ENCODE measurements at places on chromosomes 12 and 14.

- DNase-seq: no peak
Measured at GRCh38 chr14:32352631-32353030, 23.5 kb downstream of the AKAP6 start.

DNA sequence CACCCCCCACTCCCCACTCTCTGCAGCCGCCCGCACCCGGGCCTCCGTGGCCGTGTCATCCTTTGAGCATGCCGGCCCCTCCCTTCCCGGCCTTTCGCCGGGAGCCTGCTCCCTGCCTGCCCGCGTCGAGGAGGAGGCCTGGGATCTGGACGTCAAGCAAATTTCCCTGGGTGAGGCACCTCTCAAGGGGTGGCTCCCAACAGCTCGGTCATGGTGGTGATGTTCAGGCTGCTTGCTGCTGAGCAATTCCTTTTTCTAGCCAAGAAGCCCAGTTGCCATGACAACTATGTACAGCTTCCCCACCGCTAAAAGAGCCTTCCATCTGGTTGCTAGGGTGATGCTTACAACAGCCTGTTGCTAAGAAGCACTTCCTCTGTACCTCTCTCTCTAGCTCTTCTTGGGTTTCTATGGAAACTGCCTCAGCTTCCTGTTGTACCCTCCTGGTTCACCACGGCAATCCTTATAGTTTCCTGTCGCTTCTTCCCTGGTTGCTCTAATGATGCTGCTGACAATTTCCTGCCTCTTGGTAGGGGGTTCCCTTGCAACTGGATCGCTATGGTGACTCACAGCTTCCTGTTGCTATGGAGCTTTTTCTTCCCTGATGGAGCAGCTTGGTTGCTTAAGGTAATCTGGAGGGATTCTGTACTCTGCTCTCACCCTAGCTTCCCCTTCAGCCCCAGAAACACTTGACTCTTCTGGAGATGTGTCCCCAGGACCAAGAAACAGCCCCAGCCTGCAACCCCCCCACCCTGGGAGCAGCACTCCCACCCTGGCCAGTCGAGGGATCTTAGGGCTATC lies 11.0 kb downstream of the ZNF219 start:
- no peak for DNase-seq

DNA sequence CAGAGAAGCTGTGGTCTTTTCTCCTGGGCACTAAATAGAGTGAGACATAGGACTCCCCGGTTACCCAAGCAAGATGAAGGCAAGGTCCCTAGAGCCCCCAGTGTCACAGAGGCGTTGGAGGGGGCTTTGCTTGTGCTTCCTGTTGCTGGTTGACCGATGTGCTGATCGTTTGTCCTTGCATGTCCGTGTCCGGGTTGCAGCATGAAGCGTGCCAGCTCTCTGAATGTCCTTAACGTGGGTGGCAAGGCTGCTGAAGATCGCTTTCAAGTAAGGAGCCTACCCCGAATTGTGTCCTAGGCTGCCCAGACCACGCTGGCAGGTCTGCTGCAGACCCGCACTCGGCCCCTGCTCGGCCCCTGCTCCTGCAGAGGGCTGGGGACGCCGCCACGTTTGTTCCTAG lies 23.1 kb downstream of the XRCC3 start:
- no peak for DNase-seq

DNA sequence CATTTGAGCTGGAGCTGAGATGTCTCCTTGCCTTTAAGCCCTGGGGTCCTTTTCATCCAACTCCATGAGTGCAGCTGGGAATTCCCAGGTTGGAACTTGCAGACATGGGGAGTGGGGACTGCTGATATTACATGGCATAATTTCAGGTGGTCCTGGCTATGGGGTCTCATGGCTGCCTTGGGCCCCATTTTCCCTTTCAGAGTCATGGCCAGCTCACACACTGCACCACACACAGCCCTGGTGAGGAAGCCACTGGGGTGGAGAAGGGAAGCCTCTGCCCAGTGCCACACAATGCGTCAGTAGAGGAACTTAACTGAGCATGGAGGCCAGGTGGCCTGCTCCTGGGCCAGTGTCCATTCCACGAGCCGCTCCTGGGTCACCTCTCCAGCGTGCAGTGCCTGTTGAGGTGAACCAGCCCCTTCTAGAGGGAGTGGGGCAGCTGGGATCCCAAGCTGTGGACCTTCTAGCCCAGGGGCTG lies 17.3 kb upstream of the KRT86 start:
- DNase-seq: no peak

DNA sequence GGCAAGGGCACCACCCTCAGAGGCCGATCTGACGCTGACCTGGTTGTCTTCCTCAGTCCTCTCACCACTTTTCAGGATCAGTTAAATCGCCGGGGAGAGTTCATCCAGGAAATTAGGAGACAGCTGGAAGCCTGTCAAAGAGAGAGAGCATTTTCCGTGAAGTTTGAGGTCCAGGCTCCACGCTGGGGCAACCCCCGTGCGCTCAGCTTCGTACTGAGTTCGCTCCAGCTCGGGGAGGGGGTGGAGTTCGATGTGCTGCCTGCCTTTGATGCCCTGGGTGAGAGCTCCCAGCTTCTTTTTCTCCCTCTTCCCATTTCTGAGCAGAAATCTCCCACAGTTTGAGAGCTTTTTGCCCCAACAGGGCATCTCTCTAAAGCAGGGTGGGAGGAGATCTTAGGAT lies 1.8 kb downstream of the OAS1 start:
- no peak for DNase-seq

DNA sequence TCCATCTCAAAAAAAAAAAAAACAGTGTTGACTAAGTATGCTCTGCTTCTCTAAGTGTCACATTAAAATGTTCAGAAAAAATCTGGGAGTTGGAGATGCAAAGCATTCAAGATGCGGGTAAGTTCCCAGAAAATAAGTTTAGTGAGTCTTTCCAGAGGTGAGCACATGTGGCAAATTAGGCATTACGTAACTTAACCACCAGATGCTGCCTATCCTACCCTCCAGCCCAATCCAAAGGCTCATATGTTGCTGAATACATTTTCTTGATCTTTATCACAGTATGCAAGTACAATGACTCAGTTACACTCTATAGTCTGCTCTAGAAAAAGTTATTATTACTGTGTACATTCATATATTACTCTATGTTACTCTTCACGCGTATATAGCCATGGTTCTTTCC lies 3.6 kb downstream of the SLC2A14 start:
- no peak for DNase-seq

GRCh38 chr12:20722142-20722541 lies 27.0 kb downstream of the SLCO1C1 start:
- DNase-seq: no peak

DNA sequence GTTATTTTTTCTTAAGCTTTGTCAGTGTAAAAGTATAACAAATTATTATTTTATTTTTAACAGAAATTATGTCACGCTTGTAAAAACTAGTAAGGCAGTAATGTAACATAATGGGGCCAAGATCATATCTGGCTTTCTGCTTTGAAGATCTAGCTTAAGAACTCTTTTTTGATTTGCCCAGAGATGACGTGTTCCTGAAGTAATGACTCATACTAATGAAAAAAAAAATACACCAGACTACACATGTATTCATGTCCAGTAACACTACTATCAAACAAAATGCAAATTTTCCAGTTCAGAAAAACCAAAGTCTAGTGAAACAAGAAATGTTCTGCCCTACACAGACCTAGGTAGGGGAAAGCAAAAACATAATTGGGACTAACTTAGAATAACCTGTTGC lies 432.2 kb upstream of the ATXN7L3B start:
- DNase-seq: no peak

DNA sequence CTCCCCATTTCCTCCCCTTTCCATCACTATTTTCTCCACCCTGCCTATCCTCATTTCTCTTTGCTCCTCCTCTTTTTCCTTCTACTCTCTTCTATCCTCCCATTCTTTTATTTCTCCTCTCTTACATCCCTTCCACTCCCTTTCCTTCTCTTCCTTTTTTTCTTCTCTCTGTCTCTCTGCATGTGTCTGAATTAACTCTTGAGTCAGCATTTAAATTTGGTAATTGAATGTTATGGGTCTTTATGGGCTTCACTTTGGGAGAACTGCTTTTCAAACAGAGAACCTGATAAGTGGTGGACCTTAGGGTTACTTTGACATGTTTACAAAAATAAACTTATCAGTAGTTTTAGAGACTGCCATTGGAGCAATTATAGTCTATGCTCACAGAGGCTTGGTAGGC lies 992.7 kb downstream of the NRXN3 start:
- DNase-seq: no peak

DNA sequence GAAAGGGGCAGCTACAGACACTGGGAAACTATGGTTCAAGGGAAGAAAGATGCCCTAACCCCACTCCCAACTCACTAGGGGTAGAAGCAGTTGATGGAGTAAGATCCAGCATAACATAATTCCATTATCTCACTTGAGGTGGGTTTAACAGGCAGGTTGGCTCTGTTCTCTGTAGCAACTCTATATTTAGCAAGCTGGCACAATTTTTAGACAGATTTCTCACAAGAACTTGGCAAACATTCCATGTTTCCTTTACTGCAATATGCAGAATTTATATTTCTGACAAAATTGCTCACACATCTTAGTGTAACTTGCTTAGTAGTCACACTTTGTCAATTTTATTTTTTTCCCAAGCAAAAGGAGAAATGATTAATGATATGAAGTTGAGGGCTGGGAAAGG lies 475.4 kb downstream of the RMST start:
- DNase-seq: no peak

GRCh38 chr12:98344046-98344930 lies 171.1 kb upstream of the TMPO start:
- DNase-seq: no peak

- no peak for DNase-seq
Measured at GRCh38 chr14:91977884-91978283, 30.4 kb upstream of the FBLN5 start.

- DNase-seq: no peak
Measured at GRCh38 chr14:52033101-52033642, 35.7 kb downstream of the NID2 start.

- no peak for DNase-seq
Measured at GRCh38 chr14:77421201-77421600, 2.1 kb downstream of the NOXRED1 start.

- no peak for DNase-seq
Measured at GRCh38 chr14:22978981-22979671, 3.2 kb downstream of the AJUBA start.

DNA sequence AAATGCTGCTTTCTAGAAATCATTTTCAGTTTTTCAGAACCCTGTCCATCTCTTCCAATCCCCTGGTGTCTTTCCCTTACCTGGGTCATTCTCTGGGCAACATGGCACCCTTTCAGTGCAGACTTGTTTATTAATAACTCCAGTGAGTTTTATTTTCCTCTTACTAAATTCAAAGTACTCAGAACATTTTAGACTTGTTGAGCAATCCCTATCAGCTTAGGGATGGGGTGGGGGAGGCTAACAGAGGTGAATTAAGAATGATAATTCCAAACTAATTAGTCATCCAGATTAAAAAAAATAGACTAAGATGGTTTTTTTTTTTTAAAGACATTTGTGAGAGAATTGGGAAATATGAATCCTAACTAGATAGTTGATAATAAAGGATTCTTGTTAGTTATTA lies 10.7 kb downstream of the GPRC5A start:
- no peak for DNase-seq

DNA sequence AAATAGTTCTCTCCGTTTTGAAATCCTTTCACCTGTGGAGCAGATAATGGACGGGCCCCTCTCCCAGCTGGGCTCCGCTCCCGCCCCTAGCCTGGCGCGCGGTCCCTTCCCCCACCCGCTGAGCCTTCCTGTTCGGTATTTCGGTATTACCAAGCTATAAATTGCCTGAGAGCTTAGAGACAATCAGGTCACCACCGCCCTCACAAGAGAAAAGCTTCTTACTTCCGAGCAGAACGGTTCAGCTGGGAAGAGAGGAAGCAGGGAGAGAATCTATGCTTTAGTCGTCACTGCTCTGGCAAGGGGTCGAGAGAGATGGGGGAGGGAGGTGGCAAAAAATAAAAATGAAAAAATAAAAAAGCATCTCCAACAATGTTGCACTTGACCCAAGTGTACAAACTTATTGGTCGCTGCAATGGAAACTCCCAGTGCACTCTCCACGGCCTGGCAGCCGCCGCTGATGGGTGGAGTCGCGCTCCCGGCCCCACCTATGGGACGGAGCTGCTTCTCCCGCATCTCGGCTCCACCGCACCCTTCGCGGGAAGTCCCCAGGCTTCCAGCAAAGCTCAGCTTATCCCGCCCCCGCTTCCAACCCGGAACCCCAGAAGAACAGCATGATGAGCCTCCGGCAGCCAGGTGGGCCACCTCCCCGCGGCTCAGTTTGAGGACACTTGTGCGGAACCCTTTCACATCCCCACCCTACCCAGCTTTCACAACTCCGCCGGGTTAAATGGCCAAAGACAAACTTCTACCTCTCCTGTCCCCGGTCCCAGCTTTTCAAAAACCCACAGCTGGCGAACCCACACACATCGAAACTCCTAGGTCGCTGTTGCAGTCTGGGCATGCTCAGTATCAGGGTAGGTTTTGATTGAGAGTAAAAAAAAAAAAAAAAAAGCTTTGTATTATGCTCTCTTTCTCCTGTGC lies 832 bp upstream of the SYT1 start:
- DNase-seq: no peak

DNA sequence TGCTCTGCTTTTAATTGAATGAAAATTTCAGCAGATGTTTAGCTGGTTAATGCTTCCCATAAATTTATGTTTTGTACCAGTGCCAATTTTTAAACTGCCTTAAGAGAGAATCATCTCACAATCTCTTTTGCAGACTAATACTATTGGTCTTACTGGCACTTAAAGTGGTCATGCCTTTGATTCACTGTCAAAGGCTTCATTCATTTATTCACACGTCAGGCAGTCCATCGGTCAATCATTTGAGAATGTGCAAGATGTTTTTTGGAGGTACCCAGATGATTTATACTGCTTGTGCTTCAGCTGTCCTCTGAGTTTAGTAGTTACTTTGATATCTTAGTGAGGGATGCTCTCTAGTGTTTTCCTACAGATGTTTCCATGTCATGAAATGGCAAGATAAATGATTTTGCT lies 83.4 kb downstream of the NAV3 start:
- no peak for DNase-seq

All from stimulated activated CD8-positive, alpha-beta memory T cell treated with anti-CD3 and anti-CD28 coated beads, Interleukin-4, amount 100 ng/mL, for 4 hours (primary cell).